ENCODE measurements at places on chromosomes 4 and X. TPM values are rescaled to one million over a fixed set of nuclear protein-coding genes. Genes with fewer than 3 reads are reported as not detected.

Gene ATP2B3
- total RNA-seq = not detected

Gene LRP2BP
- total RNA-seq = not detected

Gene MAGEB1
- total RNA-seq = not detected

Gene IL2
- not detected for total RNA-seq

Gene FGFR3
- total RNA-seq = 0.07 TPM

Gene FAAH2
- not detected for total RNA-seq

Gene SMR3B
- total RNA-seq = not detected

Gene NCAPG
- total RNA-seq = 75.4 TPM

Gene LRPAP1
- 181 TPM for total RNA-seq
